ENCODE measurements at places on chromosomes 2 and 18.

DNA sequence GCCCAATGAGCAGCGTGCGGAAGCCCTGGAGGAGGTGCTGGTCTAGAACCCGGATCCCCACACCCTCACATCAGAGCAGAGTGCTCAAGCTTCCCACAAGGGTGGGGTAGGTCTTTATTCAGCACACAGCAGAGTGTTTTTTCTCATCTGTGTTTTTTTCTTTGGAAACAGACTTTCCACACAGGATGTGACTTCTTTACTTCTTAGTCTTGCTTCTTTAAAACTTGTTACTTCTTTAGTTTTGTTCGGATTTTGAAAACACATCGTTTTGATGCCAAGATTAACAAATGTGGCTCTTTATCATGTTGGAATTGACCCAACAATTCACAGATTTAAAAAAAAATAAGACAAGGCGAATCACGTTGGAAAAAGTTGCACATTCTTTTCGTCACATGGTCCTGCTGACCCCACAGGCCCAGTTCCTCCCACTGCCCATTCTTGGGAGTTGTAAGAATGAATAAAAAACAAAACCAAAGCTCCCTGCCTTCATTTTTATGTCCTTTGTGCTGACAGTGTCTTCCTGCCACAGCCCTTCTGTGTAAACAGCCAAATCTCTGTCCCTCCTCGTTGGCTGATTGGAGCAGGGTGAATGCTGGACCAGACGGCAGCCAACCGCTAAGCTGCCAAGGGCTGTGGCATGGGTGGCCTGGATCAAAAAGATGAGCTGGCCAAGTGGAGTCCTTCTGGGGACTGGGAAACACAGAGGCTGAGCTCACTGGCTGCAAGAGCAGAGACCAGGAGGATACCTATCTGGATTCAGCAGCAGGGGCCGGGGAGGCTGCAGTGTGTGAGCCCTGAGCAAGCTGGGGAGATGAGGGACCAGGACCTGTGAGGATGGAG is 81.6 kb downstream of the TWIST2 start:
- DNase-seq, result no peak

DNA sequence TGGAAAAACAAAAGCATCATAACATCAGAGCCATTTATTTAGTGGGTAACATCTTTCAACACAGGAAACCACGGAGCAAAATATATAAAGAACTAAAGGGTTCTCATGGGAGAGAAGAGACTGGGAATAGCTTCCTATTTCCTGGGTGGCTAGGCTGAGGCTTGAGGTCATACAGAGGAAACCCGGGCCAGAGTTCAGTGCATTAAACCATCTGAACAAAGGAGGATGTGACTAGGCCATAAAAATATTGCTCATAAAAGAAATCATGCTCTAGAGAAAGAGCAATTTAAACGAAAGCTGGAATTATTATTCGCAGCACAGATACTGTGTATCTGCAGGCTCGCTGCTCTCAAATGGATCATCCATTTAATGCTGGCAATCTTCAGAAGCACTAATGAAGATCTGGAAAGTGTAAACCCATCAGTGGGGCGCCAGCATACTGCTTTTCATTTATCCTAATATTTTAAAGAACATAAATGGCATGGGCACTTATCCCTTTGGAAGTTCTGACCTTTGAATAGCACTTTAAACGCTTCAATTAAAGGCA is 83.3 kb downstream of the GALNT14 start:
- no peak for DNase-seq

DNA sequence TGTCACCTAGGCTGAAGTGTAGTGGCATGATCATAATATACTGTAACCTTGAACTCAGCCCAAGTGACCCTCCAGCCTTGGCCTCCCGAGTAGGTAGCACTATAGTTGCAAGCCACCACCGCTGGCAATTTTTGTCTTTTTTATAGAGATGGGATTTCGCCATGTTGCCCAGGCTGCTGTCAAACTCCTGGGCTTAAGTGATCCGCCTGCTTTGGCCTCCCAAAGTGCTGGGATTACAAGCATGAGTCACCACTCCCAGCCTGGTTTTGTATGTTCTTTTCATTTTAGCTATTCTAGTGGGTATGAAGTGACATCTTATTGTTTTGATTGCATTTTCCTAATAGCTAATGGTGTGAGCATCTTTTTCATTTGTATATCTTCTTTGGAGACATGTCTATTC is 11.3 kb upstream of the EXOC6B start:
- no peak for DNase-seq

DNA sequence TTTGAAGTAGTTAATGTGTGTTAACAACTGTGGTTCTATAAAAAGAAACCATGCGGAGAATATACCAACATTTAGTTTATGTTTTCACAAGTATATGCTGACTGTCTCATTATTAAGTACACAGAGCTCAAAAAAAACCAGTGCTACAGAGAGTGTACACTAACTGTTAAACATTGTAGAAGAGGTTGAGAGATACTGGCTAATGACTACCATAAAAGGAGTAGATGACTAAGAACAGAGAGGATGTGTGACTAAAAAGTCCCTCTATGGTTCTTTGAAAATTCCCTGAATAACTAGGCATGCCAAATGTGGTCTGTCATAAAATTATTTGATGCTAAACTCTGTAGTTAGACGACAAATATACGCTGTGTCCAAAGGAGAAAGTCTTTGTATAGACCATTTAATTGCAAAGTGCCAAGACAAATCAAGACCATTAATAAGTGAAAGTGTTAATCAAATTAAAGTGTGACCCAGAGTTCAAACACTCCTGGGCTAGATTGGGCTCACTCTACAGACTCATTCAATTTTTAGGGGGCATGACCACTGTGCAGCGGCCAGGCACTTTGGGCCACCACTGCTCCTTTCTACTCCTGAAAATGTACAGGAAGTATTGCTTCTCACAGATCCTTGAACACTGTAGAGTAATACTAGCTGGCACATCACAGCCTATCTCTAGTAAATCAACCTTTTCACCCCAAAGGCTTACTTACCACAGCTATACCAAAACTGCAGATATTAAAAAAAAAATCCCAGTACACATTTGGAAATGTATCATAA is 45.1 kb upstream of the SERTAD2 start:
- no peak for DNase-seq
